ENCODE measurements at places on chromosomes 6 and 20.

DNA sequence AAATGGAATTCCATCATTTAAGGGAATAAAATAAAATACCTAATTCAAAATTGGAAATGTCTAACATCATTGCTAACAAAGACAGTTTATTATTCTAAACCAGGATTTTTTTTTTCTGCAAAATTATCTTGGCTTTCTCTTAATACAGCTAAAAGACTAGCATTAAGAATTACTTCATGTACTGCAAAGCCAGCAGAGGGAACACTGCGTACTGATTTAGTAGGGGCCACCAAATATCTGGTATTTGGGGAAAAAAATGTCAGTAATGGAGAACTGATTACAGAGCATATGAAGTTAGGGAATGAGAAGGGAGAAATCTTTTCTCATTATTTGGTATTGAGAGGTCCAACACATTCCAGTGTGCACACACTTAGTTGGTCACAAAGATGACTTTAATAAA is 3.2 kb upstream of the SOX4 start:
- DNase-seq, result no peak

- no peak for DNase-seq
Observed at GRCh38 chr20:20568604-20569205, 143.7 kb downstream of the RALGAPA2 start.

DNA sequence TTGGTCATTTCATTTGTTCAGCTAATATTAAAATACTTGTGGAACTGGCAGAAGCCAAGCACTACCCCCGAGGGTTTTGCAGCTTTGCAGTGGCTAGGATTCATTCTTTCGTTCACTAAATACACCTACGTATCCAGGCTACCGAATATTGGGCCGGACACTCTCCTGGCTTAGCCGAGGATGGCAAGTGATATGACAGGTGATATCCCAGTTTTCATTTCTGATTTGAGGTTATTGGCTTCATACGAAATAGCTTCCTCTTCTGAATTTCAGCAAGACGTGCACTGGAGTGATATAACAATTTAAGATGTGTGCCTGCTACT is 536 bp upstream of the MTFR2 start:
- no peak for DNase-seq

- DNase-seq, result peak; percentile 49
Observed at GRCh38 chr6:32118782-32119628, 9.0 kb downstream of the ATF6B start.

DNA sequence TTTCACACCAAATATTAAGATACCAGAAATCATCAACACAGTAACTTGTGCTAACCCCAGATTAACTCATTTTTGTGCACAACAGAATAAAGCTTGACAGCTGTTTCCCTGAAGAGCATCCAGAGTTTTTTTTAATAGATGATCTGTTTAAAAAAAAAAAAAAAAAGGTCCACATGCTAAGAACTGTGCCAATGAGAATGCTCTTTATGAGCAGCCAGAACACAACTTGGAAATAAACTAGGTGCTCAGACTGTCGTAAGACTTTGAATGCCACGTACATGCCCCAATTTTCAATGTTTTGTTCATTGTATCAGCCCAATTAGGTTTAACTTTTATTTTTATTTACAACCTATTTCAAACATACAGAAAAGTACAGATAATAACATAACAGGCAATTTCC is 47.3 kb downstream of the STAU1 start:
- DNase-seq, result no peak

DNA sequence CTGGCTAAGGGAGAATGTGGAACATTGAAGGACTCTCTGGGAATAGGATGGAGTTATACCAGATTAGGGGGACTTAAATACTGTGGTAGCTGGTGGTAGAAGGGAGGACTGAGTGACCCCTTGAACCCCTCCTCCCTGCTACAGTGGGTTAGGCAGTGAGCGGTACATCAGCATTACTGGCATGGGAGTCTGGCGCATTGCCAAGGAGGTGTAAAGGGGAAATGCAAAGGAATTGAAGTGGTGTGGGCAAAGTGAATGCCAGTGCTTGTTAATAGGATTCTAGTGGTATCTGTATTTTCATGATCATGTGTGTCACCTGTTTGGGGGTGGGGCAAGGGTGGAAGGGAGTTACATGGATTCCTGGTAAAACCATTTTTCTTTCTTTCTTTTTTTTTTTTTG is 60.1 kb downstream of the GFRA4 start:
- DNase-seq, result no peak

DNA sequence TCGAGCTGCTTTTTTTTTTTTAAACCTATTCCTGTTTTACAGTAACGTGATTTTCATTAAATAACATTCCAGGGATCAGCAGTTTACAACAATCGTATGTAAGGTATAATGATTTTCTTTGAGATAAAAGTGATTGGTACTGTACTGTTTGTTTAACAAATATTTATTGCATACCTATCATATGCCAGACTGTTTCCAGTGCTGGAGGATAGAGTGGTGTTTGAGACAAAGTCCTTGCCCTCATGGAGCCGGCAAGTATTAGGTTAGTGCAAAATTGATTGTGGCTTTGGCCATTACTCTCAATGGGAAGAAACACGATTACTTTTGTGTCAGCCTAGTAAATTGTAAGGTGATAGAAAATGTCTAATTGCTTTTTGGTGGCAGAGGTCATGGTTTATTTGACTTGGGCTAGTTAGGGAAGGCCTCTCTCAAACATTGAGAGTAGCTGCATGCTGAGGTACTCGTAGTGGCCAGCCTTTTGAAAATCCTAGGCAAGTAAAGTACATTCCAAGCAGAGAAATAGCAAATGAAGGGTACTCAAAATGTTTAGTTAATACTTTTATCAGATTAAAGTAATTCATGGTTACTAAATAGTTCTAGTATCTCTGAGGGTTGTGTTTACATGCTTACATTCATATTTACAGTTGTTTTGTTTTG is 35.6 kb downstream of the PHF3 start:
- DNase-seq, result no peak

DNA sequence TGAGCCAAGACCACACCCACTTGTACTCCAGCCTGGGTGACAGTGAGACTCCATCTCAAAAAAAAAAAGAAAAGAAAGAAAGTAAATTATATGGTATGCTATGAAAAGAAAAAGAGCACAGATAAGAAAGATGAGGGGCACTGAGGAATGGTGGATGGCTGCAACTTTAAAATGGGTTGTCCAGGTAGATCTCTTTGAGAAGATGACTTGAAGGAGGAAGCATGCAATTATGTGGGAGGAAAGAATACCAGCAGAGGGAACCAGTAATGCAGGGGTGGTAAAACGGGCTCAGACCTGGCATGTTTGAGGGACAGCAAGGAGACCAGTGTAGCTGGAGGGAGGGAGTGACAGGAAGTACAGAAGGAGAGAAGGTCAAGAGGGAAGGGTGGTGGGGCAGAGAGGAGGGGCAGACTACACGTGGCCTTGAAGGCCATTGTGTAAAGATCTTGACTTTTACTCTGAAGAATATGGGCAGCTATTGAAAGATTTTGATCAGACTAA is 22.3 kb downstream of the LINC00237 start:
- DNase-seq, result no peak

- no peak for DNase-seq
Observed at GRCh38 chr6:127290391-127291265, 24.0 kb downstream of the RNF146 start.

DNA sequence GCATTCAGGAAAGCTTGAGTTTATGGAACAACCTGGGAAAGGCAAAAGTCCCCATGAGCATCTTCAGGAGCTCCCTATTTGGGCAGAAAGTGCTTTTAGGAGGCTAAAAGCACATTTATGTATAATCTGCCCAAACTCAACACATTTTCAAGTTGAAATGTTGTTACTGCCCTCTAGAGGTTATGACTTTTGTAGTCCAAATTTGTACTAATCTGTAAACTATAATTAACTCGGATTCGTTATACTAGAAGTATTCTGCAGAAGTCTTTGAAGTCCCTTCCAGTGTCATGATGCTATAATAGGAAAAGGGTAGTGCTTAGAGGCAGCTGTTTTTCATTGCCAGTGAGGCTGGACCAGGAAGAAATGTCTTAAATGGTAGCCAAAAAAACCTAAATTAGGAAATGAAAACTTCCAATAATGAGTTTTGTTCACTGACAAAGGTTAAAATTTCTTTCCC is 44.8 kb upstream of the EMILIN3 start:
- DNase-seq, result no peak

GRCh38 chr20:50713657-50714101 is 17.7 kb upstream of the PARD6B start:
- no peak for DNase-seq

DNA sequence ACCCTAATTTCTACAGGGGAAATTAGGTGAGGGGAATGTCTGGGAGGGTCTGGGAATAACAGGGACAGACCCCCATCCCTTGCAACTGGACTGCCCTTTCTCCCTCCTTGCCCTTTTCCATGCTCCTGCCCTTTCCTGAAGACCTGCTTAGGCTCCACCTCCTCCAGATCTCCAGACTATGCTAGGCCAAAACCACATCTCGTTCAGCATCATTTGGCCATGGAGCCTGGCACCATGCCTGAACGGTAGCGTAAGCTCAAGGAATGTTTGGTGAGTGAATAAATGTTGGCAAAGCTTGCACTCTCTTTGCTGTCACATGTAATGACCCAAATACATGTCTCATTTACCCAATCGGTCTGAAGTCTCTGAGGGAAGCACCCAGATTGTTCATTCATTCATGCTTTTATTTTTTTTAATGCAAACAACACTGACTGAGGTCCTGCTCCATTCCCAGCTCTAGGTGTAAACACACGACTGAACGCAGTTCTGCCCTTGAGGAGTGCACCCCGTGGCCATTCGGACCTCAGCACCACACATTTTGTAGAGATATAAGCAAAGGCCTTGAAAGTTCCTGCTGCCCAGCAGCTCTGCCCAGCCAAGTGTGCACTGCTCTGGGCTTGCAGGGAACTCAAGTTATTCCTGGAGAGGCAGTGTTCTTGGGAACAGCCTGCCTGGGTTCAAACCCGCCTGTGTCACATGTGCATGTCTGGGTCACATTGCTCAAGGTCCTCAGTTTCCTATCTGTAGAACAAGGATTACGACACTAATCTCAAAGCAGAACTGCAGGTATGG is 1.1 kb upstream of the GRM4 start:
- DNase-seq, result no peak

DNA sequence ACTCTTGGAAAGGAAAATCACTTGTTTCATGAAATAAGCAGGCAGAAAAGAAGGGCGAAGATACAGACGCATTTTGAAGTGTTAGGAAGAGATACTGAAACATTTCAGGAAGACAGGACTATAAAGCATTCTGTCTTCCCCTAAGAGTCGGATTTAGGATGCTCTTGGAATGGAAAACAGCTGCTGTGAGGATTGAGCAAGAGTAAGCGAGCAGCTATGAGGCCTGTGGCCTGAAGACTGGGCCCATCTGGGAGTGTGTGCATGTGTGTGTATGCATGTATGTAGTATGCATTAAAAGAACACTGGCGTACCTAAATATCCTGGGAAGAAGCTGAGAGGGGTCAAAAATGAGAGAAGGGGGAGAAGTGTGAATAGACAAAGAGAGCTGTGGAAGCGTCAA is 83.6 kb downstream of the SIM1 start:
- no peak for DNase-seq

DNA sequence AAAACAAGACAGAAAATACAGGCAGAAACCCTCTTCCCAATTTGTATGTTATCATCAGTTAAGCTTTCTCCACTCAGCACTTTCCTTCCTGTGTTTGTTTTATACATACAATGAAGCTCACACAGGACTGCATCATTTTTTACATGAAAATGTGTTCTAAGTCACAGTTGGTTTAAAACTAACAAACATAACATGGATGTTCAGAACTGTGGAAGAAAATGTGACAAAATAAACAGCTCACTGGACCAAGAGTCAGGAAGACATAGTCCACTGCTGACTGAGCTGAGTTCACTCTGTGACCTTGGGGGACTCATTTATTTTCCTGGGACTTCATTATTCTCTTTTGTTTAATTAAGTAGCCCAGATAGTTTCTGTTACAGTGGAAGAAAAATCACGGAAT is 331.5 kb downstream of the SYNE1 start:
- DNase-seq, result no peak

- no peak for DNase-seq
Observed at GRCh38 chr6:156719395-156719719, 57.8 kb upstream of the ARID1B start.

GRCh38 chr6:25987845-25988244 is 25.2 kb downstream of the TRIM38 start:
- DNase-seq, result no peak

GRCh38 chr6:1346558-1347091 is 34.7 kb downstream of the FOXQ1 start:
- DNase-seq, result no peak

DNA sequence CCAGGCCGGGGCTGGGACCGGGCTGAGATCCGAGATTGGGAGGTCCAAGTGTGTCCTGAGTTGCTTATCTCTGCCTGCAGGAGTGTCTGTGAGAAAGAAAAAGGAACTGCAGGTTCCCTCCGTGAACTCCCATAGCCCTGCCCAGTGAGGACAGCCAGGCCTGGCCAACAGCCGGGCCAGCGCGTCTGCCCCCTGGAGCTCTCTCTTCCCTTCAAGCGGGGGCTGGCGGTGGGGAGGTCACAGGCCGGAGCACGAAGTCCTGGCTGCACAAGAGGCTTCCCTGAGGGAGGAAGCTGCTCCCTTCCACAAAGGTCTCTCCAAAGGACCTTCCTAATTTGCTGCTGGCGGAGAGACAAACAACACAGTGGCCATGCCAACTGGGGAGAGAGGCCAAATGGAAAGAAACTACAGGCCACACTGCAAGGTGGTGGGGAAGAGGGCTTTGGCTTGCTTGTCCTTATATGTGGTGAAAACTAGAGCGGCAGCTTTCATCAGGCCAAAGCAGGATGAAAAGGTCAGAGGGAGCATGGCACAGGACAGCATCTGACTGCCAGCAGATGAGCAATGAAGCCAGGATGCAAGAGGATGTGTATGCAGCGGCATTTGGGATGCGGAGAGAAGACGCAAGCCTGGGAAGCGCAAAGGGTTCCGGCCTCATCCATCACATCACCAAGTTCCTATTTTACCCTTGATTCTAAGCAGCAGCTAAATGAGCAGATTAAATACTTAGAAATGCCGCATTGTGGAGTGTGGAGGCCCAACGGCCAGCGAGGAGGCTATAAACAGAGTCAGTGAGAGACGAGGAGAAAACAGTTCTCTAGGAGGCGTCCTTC is 260.0 kb downstream of the ERMARD start:
- DNase-seq, result no peak

GRCh38 chr6:32411566-32412327 is 4.8 kb upstream of the BTNL2 start:
- DNase-seq, result no peak

DNA sequence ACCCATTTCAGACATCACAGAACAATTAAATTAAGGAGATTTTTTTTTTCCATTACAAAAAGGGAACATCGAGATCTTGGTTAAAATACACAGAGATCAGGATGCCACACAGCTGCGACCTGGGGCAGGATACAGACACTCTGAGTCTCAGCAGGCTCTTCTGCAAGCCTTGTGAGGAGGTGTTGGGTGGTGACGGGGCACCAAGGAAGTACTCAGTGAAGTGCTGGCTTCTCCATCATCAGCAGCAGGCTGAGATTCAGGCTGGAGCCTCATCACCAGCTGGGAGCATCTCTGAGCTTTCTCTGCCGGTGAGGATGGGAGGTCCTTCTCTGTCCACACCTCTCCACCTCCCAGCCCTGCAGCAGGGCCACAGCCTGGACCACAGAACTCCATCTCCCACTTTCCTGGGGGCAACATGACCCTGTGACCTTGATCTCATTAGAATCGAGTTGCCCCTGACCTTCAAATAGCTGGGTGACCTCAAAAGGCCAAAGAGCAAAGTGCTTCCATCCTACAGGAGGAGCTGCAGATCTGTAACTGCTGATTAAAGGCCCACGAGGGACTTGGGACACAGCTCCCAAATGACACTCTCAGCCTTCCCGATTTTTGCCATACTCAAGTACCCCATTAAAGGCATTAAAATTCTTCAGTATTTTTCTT is 16.0 kb downstream of the PMEPA1 start:
- no peak for DNase-seq

Measured in activated CD4-positive, CD25-positive, alpha-beta regulatory T cell (primary cell).